Stimulated activated CD4-positive, alpha-beta T cell treated with anti-CD3 and anti-CD28 coated beads, Interleukin-1b, Interleukin-23, amount 100 ng/mL, for 1 hour (primary cell): ENCODE measurements at places on chromosomes 3 and 15.

DNA sequence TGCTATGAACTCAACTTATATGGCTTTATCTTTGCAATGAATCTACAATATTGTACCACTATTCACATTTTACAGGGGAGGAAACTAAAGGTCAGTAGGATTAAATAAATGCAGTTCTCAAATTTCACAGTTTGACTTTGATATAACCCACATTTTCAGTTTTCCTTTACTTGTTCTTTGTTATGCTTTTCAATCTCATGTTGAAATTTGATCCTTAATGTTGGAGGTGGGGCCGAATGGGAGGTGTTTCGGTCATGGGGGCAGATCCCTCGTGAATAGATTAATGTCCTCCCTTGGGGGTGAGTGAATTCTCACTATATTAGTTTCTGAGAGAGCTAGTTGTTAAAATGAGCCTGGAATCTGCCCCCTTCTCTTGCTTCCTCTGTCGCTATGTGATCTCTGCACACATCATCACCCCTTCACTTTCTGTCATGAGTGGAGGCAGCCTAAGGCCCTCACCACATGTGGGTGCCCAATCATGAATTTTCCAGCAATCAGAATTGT lies 44.7 kb downstream of the CD200 start:
- no peak for DNase-seq

DNA sequence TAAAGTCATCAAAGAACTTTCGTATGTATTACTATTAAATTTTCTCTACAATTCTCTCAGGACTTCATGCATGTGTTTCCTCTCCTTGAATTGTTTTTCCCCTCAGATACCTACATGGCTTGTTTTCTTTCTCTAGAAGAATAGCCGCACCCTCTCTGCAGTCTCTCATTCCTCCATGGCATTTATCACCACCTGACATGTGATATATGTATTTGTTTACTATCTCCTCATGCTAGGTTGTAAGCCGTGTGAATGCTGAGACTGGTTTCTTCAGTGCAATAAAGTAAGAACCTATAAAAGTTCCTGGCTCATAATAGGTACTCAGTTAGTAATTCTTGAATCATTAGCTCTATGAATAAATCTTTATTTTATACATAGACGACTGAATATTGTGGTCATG lies 149.2 kb downstream of the CNTN4 start:
- DNase-seq = no peak

- DNase-seq = no peak
Measured at GRCh38 chr15:88635318-88635717, 3.5 kb upstream of the ISG20 start.

- DNase-seq = no peak
Measured at GRCh38 chr3:77467702-77468625, 428.1 kb downstream of the ROBO2 start.

GRCh38 chr15:90141646-90142045 lies 39.4 kb upstream of the IDH2 start:
- DNase-seq = no peak

DNA sequence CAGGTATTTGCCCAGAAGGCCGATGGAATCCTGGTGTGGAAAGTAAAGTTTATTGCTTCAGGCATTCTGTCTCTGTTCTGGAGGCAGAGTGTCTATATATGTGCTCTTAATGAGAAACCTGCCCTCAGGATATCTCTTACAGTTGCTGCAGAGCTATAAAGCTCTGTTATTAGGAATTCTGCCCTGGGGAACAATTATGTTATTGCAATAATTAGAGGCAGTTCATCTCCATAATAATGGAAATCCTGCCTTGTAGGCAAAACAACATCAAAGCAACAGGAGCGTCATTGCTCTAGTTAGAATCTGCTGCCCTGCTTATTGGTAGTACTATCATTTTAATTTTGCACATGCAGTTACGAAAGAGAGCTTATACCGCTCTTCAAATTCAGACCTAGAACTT lies 175.6 kb downstream of the IL5RA start:
- no peak for DNase-seq

GRCh38 chr3:105398437-105398836 lies 31.7 kb downstream of the ALCAM start:
- DNase-seq = no peak

- DNase-seq = no peak
Measured at GRCh38 chr3:172082269-172082668, 42.9 kb downstream of the FNDC3B start.

DNA sequence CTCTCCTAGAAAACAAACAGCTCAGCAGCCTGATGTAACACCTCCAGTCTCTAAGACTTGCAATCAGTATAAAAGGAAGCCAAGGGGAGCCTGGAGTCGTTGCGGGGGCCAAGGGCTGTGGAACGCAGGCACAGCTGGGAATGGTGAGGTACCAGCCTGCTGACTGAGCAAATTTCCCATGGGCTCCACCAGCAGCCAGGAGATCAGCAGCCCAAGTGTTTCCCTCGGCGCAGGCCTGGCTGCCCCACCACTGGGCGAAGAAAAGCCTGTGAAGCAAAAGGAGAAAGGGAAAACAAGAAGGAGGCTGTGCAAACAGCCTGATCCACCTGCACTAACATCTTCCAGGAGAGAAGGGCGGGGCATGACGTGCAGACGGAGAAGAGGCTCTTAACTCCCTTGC lies 155.3 kb downstream of the SHQ1 start:
- DNase-seq = no peak

GRCh38 chr3:182979674-182980191 lies 605 bp downstream of the DCUN1D1 start:
- DNase-seq = no peak

DNA sequence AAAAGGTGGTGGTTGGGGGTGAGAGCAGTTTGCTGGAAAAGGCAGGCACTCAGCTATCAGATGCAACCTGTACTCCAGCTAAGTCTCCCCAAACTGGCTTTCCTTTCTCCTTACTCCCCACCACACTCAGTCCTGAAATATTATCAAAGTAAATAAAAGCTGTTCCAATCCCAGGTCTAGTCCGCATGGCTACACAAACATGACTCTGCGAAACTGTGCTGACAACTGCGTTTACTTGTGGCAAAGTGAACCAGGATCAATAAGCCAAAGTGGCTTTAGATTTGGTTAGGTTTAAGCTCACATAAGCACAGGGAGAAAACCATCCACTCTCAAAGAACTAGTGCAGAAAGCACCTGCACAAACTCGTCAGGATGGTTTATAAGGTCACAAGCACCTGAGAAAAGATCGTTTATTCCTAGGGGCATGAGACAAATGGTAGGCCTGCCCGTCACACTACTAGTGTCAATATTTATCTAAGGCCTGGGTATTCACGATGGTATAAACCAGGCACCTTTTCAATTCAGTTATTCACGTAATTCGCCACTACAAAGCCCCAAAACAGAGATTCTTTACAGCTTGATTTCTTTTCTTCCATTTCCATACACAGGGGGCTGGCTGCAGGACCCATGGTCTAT lies 25.3 kb downstream of the LRIG1 start:
- DNase-seq = no peak

DNA sequence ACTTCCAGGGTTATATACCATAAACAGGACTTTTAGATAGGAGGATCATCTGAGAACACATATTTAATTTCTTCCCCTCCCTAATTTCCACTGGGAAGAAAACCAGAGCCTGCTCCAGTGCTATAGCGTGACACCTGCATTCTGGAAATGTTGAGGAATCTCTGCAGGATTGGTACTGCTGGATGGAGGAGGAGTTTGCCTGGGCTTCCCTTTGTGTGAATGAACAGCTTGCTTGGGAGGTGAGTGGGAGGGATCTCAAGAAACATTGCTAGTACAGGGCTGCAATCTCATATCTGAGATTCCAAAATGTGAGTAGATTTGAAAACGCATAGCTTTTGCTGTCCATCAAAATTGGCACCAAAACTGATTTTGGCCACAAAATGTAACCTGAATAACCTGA lies 295.9 kb upstream of the RGMA start:
- DNase-seq = no peak
